ENCODE measurements at places on chromosomes 5 and 9.
A peak's percentile ranks its signal among the peaks of the same experiment; 100 is the strongest.

DNA sequence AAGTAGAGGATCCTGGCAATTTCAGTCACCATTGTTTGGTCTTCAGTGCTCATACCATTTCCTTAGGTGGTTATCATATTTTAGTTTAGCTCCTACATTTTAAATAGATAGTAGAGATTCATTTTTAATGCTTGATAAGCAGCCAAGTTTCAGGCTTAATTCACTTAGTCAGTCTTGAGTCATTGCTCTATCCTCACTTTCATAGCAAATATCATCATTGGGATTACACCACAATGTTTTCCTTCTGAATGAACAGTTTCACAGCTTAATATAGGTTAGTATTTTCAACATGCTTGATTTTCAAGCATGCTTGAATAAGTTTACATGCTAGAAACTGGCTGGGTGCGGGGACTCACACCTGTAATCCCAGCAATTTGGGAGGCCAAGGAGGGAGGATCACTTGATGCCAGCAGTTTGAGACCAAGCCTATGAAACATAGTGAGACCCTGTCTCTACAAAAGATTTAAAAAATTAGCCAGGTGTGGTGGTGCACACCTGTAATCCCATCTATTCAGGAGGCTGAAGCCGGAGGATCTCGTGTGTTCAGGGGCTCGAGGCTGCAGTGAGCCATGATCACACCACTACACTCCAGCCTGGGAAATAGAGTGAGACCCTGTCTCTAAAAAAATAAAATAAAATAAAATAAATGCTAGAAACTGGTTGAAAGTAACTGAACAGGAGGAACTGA, 339.9 kb downstream of the ADGRV1 start:
- ATAC-seq = no peak

- ATAC-seq = no peak
These were observed 4.9 kb upstream of the AIF1L start for GRCh38 chr9:131091352-131091992.

DNA sequence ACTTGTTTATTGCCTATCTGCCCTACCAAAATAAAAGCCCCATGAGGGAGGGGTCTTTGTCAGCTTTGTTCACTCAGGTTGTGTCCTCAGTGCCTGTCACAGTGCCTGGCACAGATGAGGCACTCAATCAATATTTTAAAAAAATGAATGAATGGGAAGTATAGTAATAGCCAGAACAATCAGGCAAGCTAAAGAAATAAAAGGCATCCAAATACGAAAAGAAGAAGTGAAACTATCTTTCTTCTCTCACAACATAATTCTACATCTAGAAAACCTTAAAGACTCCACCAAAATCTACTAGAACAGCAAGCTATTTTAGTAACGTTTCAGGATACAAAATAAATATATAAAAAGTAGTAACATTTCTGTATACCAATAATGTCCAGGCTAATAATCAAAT, 37.8 kb upstream of the C5orf63 start:
- ATAC-seq = no peak

GRCh38 chr5:173868096-173868880, 19.9 kb upstream of the CPEB4 start:
- ATAC-seq = no peak

DNA sequence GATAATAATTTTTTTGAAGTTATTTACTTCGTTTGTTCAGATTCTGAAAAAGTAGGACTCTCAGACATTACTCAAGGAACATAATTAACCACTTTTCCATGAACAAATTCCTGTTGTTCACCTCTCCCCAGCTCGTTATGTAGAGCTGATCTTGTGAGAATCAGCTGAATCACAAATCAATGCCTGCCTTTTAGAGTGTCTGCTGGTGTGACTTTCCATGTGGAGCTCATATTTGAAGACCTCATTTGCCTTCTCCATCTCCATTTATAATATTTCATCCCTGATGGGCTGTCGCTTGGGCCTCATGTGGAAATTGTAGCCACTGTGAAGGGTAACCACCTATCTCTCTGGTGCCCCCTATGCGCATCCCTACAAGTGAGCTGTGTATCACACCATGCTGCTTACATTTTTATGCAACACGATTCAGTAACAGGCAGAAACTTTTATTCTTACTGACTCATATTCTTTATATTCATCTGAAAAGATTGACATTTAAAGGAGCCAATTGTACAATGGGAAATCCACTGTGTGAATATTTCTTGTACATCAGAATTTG, 111.3 kb downstream of the STK32A start:
- peak; percentile 49 for ATAC-seq

DNA sequence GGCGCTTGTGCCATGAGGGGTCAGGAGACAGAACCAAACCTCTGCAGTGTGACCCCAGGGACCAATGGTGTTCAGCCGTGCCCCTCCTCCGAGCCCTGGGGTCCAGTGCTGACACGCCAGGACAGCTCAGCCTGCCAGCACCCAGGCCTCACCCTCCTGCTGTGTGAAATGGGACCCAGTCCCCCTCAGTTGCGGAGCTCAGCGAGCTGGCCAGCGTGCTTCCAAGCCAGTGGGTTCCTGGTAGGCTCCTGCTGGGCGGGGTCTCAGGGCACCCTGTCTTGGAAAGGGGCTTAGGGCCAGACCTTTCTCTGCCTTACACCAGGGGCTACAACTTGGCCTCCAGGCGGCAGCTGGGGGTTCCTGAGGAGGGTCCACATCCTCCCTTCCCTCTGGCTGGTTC, 4.4 kb downstream of the RNF44 start:
- no peak for ATAC-seq

GRCh38 chr5:33807771-33808170, 84.0 kb downstream of the ADAMTS12 start:
- ATAC-seq = no peak

- peak; percentile 87 for ATAC-seq
These were observed 837 bp downstream of the UIMC1 start for GRCh38 chr5:177005619-177006264.

DNA sequence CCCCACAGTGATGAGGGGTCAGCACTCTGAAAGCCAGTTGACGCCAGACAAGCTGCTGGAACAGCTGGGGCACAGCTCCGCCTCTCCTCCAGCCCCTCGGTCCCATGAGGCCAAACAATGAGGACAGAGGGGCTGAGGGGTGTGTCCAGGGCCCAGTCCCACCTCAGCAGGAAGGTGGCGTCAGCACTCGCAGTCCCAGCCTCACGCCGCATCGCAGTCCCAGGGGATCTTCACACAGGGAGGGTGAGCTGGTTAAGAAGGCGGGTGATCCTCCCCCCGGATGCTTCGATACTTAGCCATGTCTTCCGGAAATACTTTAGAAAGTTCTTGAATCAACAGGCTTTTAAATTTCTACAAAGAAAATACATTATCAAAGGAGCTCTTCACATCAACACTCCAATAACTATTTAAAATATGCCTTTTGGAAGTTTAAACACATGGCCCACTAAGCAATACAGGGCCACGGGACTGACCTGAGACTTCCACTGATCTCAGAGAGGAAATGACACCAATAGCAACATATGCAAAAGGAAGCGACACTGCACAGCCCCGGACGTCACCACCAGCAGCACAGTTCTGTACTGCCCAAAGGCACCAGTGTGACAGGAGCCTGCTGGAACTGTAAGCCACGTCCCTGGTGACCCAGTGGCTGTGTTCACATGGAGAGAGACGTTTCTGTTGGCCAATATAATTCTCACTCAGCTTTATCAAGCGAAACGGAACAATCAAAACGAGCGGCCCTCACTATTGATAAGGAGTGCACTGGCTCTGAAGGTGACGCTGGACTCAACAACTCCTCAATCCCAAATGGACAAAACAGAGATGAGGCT, 5.9 kb downstream of the MED10 start:
- ATAC-seq = no peak

DNA sequence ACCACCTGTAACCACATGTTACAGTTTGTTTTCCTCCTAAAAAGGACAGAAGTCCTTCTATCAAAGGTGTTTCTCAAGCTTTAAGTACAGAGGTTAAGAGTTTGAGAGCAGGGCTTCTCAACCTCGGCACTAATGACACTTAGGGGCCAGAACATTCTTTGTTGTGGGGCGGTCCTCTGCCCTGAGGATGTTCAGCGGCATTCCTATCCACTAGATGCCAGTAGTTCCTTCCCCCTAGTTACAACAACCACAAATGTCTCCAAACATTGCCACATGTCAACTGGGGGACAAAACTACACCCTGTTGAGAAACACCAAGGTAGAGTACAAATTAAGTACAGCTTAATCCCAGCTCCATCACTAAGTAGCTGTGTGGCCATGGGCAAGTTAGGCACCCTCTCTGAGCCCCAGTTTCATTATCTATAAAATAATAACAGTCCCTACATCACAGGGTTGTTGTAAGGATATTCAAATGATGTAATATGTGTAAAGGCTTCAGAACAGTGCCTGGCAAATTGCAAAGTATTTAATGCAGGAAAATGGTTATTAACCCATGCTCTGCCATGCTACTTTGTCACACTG, 44.6 kb downstream of the PIP5K1B start:
- ATAC-seq = no peak

- no peak for ATAC-seq
These were observed 27.9 kb downstream of the DOCK8 start for GRCh38 chr9:242461-243080.

DNA sequence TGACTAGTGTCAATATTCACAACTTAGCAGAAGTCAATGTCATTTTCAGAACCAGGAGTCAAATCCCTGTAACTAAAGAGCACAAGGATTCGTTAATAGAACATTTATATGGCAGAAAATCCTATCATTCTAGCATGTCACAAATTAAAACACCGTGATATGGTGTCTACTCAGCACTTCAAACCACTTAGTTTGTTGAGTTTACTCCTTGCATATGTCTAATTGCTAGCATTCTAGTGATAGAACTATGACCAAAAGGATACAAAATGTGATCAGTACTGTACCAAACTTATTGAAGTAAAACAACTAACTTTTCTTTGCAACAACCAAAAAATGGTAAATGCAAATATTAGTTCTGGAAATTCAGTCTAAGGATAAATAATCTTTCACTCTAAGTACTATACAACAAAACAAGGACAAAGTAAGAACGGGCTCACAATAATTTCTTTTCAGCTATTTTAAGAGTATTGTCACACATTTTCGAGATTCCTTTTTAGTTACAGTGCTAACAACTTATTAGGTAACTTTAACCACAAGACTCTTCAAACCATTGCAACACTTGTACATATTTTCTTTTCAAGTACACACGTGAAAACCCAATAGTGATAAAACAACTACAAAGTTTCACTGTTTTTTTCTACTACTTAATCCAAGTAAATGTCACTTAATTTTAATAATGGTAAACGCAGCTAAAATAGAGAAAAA, 845.2 kb upstream of the CDH10 start:
- ATAC-seq = no peak

- no peak for ATAC-seq
These were observed 287.8 kb downstream of the MTRR start for GRCh38 chr5:8156706-8157105.

DNA sequence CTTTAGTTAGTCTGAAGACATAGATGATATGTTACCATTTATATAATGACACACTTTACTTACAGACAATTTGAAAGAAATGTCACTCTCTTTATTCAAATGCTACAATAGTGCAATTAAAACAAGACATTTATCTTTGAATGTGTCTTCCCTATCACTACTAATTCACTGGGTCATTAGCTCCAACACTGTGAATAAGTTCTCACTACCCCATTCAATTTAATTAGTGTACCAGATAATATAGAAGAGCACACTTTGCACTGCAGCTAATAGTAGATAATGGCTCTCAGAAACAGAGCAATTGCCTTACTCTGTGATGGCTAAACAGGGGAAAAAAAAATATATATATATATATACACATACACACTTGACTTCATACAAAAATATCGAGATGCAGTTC, 497.0 kb downstream of the DTWD2 start:
- ATAC-seq = no peak

GRCh38 chr9:118577121-118577520, 792.1 kb downstream of the BRINP1 start:
- ATAC-seq = no peak

GRCh38 chr9:87389936-87390335, 107.7 kb upstream of the DAPK1 start:
- no peak for ATAC-seq

DNA sequence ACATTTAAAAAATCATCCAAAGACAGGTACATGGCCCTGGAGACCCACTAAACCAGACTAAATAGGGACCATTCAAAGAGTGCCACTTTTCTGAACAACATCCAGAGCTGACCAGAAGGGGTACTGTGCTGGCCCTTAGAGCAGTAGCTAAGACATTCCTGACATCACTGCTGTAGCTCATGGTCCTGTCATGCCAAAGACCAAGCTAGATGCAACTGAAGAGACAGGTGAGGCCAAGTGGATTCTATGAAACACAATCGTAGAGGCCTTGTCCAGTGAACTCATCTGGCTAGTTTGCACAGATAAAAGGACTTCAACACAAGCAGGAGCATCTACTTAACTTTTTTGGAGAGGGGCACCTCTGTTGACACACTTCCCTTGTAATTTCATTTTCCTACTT, 43.3 kb downstream of the G3BP1 start:
- ATAC-seq = no peak

- ATAC-seq = no peak
These were observed 50.9 kb downstream of the EXD3 start for GRCh38 chr9:137371946-137372651.

GRCh38 chr5:39176759-39177630, 42.4 kb downstream of the FYB1 start:
- ATAC-seq = no peak

Data from SK-N-SH treated with all-trans-retinoic acid at 6 μM for 48 hours (cell line).